Stimulated activated CD4-positive, alpha-beta T cell treated with anti-CD3 and anti-CD28 coated beads, Interleukin-12 subunit alpha, Interleukin-12 subunit beta, amount 100 ng/mL, for 48 hours (primary cell): ENCODE measurements at places on chromosomes 1 and 21.
A peak's percentile ranks its signal among the peaks of the same experiment; 100 is the strongest.

GRCh38 chr1:160868141-160868540 lies 5.5 kb upstream of the CD244 start:
- no peak for DNase-seq

DNA sequence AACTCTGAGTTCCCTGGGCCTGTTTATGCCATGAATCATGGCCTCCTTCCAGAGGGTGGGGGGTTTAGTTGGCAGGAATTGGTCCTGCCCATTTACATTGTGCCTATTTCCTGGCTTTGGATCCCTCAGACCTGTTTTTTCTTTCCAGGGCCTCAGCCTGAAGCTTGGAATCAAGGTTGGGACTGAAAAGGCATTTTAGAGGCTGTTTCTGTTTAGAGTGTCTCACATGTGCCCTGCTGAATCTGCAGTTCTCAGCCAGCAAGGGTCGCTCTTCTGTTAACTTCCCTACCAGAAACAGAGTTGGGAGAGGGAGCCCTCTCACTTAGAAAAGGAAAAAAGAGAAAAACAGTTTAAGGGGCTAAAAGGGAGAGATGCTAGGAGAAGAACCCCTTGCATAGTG lies 191.1 kb downstream of the PTPRC start:
- no peak for DNase-seq

GRCh38 chr1:204818998-204819397 lies 51.7 kb upstream of the NFASC start:
- DNase-seq, result no peak

- peak; percentile 28 for DNase-seq
Measured at GRCh38 chr1:224377676-224378006, 21.0 kb downstream of the CNIH4 start.

GRCh38 chr1:66981679-66982078 lies 56.9 kb downstream of the MIER1 start:
- no peak for DNase-seq

DNA sequence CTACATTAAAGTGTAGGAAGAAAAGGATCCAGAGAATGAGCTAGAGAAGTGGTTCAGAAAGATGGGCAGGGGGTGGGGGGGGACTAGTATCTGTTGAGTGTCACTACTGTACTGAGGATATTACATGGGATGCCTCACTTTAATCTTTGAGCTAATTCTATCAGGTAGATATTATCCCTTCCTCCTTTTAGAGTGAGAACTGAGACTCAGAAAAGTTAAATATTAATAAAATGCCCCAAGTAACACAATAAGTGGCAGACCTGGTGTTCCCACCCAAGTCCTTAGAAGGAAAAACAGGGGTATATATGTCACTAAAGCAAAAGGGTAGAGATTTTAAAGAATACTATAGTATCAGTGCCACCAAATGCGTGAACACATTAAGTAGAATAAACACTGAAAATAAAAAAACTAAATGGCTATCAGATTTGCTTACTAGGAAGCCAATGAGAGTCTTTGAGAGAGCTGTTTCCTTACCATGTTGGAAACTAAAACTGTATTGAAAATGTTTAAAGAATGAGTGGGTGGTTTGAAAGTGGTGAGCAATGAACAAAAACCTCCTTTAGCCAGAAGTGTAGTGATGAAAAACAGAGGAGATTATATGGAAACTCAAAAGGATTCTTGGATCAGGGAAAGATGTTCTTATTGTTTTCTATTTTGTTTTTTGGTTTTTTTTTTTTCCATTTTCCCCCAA lies 230.8 kb downstream of the BARHL2 start:
- DNase-seq, result no peak

DNA sequence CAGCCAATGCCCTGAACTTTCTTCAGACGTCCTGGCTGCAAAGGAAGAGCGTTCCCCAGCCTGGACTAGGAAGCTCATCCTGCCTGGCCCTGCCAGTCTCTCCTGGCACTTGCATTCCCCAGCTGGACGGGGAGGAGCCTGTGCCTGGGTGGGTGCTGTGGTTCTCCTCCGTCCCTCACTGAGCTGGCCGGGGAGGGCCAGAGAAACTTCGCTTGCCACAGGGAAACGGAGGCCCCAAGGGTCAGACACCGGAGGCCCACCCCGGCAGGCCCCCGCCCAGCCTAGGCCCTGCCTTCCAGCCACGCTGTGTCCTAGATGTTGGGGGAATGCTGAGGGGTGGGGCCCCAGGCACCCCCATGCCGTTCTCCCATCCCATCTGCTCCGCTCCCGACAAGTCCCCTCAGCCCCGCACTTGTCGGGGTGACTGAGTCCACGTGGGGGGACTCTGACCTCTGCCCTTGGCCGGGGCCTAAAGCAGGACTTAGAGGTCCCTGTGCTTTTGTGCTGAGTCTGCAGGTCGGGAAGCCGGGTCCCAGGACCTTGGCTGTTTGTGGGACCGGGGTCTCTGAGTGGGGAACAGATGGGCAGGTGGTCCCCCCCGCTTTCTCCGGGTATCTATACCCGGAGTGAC lies 4.8 kb downstream of the FTCD start:
- DNase-seq, result no peak

DNA sequence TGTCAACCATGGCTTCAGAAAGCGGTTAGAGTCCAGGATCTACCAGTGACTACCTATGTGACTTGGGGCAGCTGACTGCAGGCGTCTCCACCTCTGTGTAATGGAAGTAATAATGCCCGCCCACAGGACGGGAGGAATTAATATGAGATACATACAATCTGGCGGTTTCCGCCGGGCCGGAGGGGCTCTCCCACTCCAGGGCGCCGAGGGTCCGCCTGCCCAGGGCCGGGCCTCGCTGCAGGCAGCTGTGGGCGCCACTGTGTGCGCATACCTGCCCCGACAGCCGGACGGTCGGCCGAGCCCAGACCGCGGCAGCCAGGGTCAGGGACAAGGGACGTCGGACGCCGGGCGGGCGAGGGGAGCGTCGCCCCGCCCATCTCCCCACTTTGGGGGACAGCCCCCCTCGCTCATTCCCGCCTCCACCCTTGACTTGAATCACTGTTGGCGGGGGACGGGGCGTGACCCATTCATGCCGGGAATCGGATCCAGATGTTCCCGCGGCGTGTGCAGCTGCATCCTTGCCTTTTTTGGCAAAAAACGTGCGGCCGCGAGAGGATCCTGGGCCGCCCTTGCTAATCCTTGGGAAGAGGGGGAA lies 6.0 kb upstream of the SF3A3 start:
- no peak for DNase-seq

DNA sequence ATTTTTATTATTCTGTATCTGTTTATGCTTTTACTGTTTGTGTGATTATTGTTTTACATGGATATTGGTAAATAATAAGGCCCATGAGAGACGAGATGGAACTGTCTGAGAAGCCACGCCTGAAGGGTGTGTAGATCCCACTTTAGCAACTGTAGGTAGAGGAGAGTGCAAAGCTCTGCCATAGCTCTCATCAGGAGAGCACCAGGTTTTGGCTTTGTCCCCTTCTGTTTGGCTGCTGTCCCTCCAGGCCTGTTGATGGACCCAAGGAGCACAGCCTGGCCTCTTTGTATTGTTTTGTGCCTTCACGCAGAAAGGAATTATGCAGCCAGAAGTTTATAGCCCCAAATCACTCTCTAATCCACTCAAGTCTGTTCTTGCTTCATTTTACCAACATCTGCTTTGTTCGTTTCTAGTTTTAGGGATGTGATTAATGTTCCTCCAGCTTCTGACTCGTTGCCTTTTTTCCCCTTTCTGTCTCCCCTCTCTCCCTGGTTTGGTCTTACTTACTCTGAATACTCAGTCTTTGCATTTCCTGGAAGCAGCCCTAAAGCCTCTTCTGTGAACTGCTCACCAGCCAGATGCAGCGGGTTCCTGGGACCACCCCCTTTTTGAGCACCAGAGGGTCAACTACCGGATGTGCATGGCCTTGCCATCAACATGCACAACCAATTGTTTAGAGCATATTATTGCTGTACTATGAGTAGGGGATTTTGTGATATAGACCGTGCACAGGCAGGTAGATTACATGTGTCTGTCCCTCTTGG lies 127.3 kb downstream of the HHAT start:
- no peak for DNase-seq

DNA sequence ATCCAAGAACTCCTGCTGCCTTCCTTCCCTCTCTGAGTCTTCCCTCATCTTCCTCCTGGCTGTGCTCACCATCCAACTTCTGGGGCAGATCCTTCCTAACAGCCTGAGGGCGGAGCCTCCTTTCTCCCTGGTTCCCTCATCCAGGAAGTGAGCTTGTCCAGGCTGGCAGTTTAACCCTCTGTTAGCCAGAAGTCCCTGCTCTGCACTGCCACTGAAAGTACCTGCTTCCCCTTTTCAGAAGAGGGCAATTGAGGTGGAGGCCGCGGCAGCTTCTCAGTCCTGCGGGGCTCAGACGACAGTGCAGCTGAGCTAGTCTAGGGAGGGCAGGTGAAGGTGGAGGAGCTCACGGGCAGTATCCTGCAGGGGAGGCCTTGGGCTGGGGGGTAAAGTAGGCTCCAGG lies 149.1 kb downstream of the FCRL5 start:
- no peak for DNase-seq

GRCh38 chr1:150555971-150556865 lies 7.0 kb downstream of the ADAMTSL4 start:
- DNase-seq, result no peak

DNA sequence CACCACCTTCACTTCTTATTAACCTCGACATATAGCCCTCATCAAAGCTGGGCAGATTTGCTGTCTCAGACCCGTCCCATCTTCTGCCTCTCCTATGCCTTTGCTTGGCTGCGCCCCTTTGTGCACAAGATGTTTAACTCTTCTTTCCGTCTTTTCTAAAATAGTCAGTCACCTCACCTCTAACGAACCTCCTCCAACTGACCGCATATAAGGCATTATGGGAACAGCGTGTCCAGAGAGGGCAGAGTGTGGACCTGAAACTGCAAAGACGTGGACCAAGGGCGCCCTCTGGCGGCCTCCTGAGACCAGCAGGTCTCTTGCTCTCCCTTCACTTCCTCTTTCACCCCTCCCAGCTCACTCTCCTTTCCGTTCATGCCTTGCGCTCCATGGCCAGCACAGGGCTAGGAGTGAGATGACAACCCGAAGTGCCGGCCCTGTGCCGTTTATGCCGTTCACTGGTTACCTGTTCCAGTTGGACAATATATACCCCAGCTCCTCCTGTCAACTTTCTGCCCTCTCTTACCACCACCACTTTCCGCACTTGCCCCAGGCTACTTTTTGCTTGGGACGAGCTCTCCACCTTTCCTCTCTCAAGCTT lies 2.5 kb upstream of the METTL25B start:
- DNase-seq, result peak; percentile 75

DNA sequence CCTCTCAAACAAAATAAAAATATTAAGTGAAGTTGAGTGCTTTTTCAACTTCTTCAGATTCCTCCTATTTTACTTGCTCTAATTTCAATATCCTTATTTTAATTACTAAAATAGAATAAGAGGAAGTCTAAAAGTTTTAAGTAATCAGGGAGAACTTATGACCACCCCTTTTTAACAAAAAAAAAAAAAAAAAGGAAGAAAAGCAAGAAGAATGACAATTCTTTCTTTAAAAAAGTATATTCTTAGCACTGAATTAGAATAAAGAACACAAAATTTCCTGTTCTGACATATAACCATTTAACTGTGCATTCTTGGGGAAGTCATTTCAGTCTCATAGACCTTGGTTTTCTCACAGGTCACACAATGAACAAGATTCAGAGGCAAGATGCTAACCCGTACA lies 46.8 kb downstream of the SAMSN1 start:
- no peak for DNase-seq

DNA sequence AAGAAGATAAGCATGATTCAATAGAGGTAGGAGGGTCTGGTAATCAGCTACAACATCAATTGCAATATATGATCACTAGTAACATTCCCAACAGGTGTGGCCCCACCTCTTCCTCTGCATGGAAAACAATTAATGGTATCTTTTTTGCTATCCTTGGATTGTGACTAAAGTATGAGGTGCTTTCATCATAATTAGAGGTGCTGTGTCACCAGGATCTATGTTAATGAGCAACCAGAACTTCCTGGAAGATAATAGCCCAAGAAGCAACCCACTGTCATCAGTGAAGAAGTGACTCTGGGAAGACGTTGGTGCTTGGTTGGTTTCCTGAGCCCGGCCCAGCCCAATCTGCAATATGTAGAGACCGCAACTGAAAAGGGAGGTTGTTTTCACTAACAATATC lies 167.2 kb downstream of the SETD4 start:
- no peak for DNase-seq

GRCh38 chr1:53524428-53525375 lies 65.5 kb downstream of the DMRTB1 start:
- DNase-seq, result no peak

GRCh38 chr1:87568005-87568404 lies 239.3 kb downstream of the LMO4 start:
- no peak for DNase-seq

GRCh38 chr1:234388094-234388493 lies 14.8 kb downstream of the COA6 start:
- no peak for DNase-seq

- peak; percentile 40 for DNase-seq
Measured at GRCh38 chr21:32412162-32413014, at the start of gene EVA1C. EVA1C (plus strand) TSS chr21:32412706; CDS start chr21:32412854, 148 bp downstream.

- no peak for DNase-seq
Measured at GRCh38 chr1:26362331-26362730, 8.4 kb upstream of the CRYBG2 start.

- peak; percentile 41 for DNase-seq
Measured at GRCh38 chr21:28776251-28776650, 216.4 kb downstream of the LTN1 start.

GRCh38 chr1:100502052-100502792 lies 35.7 kb upstream of the GPR88 start:
- no peak for DNase-seq

- no peak for DNase-seq
Measured at GRCh38 chr1:26278303-26278702, 1.6 kb upstream of the SH3BGRL3 start.

DNA sequence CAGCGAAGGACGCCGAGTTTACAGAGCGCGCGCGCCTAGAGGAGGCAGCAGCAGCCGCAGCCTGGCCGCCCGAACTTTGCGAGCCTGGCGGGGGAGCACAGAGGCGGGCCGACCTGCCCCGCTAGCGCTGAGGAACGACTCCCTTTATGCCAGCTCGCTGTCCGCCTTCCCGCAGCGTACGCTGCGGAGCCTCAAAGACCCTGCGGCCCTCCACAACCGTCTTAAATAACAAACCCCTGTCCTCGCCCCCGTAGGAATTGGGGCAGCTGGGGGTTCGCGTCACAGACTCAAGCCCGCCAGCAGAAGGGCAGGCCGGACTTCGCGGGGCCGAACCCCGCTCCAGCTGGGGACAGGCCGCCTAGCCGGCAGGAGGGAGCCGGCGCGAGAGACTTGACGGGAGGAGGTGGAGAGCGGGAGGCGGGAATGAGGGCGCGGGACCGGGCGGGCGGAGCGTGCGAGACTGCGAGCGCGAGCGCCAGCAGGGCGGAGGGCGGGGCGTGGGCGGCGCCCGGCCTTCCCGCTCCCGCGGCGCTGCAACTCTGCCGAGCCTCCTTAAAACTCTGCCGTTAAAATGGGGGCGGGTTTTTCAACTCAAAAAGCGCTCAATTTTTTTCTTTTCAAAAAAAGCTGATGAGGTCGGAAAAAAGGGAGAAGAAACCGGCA lies 1.8 kb upstream of the CDKN2C start:
- peak; percentile 58 for DNase-seq

DNA sequence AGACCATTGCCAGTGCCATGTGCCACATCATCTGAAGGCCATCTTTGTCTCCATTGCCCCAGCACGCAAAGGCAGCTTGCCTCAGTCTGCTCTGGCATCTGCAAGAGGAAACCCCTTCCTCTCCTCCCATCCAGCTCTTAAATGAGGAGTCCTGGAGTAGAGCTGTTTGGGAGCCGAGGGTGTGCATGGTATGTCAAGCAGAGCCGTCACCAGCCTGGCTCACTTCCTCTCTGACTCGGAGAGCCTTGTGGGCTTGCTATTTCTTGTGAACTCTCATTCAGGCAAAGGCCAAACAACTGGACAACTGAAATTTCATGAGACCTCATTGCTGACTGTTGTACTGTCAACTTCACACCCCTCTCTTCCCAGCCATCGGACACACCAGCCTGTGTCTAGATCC lies 143.9 kb downstream of the SIPA1L2 start:
- no peak for DNase-seq
